ENCODE measurements at places on chromosomes 4 and X.
A peak's percentile ranks its signal among the peaks of the same experiment; 100 is the strongest.

GRCh38 chr4:186770481-186771175 lies 47.0 kb upstream of the FAT1 start:
- no peak for DNase-seq

DNA sequence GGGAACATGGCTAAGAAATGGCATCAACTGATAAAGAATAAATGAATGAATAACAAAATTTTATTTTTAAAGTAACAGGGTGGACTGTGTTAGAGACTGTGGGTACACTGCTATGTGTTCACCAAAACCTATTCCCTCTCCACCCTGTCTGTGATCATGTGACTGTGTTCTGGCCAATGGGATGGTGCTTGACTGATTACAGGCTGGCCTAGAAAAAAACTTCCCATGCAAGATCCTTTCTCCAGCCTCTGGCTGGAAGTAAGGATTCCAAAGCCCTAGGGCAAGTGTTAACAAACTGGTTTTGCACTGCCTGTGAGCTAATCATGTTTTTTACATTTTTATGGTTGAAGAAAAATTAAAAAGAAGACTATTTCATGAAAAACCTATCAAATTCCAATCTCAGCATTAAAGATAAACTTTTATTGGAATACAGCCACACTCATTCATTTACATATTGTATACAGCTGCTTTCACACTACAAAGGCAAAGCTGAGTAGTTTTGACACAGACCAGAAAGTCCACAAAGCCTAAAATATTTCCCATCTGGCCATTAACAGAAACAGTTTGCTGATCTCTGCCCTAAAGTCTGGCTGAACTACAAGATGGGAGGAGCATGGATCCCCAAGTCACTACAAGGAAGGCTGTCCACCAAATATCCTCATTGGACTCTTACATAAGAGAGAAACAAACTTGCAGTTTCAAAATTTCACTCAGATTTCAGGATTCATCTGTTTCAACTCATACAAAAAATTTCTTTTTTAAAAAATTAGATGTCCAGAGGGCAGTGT lies 133.2 kb downstream of the ARHGAP6 start:
- no peak for DNase-seq

DNA sequence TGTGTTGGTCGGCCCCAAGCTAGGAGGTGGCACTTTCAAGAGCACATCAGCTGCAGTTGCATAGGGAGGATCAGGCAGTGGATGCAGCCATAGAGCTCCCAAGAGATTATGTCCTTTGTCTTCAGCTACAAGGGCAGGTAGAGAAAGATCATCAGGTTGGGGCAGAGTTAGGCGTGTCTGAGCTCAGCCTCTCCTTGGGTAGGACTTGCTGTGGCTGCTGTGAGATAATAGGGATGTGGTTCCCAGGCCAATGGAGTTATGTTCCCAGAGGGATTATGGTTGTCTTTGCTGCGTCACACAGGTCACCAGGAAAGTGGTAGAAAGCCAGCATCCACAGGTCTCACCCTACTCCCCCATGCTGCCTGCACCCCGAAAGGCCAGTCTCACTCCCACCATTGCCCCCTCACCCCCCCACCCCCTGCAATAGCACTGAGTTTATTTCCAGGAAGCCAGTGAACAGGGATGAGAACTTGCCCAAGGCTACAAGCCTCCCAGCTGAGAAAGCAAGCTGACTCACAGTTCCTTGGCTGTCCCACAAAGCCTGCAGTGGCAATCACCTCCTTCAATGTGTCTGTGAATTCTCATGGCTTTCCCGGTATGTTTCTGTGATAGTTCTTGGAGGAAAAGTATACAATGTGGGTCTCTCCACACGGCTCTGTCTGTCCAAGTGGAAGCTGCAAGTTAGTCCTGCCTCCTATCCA lies 148.4 kb downstream of the STPG2 start:
- no peak for DNase-seq

DNA sequence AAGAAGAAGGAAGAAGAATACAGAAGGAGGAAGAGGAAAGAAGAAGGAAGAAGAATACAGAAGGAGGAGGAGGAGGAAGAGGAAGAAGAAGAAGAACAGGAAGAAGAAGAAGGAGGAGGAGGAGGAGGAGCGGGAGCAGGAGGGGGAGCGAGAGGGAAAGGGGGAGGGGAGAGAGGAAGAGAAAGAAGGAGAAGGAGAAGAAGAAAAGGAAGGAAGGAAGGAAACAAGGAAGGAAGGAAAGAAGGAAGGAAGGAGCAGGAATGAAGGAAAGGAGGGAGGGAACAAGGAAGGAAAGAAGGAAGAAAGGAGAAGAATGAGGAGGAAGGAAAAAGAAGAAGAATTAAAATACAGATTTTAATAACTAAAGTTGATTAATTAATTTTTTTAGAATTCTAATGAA lies 82.5 kb upstream of the PTPN13 start:
- no peak for DNase-seq

DNA sequence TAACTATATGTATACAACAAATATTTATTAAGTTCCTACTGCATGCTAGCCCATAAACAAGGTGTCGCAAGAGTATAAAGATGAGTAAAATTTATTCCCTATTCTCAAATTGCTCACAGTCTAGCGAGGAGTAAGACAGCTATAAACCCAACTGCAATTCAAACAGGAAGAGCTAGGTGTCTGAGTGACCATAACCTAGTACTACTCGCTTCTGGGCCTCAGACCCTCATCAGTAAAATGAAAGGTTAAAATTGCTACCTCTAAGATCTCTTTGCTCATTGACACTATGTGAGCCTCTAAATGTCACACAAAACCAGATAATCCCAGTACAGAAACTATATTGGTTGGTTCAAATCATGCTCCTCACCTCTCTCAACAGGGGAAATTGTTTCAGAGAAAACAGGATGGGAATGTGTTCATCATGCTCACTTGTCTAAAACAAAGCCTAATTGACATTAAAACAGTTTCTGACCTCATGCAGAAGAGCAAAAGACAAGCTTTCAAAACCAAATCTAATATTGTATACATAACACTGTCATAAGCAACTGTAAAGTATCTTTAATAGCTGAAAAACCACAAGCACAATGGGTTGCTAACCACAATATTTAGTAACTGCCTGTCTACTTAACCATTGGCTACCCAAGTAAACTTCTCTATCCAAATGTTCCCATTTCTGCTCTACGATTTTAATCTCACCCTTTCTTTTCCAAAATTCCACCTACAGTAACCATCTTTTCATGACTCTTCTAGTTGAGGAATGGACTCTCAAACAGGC lies 264.6 kb upstream of the FMR1 start:
- DNase-seq: no peak

- DNase-seq: no peak
These were observed 23.5 kb upstream of the PHF8 start for GRCh38 chrX:54067766-54068165.

DNA sequence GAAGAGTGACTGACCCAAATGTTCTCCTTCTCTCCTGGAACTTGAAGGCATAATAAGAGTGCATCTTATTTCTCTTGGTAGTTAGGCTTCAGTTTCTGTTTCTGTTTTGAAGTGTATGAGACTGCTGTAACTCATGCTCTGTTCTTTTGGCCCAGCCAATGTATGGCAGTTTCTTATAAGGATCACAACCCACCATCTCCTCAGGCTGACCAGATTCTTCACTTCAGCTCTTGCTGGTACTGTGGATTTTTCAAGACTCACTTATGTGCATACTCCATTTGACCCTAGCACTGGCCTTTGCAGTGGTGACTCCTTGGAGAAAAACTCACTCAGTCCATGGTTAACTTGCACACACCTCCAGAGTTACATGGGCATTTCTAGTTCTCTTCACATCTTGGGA lies 9.6 kb upstream of the YTHDC1 start:
- no peak for DNase-seq

DNA sequence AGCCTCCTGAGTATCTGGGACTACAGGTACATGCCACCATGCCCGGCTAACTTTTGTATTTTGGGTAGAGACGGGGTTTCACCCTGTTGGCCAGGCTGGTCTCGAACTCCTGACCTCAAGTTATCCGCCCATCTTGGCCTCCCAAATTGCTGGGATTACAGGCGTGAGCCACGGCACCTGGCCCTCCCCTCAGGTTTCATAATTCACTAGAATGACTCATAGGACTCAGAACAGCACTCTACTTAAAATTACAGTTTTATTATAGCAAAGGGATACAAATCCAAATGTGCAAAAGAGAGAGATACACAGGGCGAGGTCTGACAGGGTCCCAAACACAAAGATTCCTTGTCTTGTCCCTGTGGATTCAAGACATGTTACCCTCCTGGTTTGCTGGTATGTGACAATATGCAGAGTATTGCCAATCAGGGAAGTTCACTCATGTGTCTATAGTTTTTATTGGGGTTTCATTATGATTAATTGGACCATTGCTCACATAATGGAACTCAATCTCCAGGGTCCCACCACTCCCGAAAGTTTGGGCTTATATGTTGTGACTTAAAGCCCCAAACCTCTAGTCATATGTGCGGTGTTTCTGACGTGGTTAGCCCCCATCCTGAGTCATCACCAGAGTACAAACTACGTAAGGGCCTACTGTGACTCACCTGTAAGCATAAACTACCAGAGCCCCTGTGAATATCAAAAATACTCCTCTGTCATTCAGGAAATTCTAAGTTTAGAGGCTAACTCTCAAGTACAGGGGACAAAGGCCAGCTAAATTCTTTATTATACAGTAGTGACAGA lies 5.2 kb downstream of the YIPF6 start:
- DNase-seq: no peak

- DNase-seq: no peak
These were observed 3.7 kb downstream of the ZFP92 start for GRCh38 chrX:153414856-153415510.

GRCh38 chr4:41146716-41147506 lies 67.4 kb downstream of the APBB2 start:
- DNase-seq: no peak

GRCh38 chr4:6184169-6184568 lies 16.2 kb downstream of the JAKMIP1 start:
- DNase-seq: no peak

GRCh38 chrX:129123795-129124194 lies 399.5 kb downstream of the SMARCA1 start:
- peak; percentile 22 for DNase-seq

GRCh38 chrX:143466130-143466529 lies 51.1 kb downstream of the SPANXN3 start:
- DNase-seq: no peak

- DNase-seq: no peak
These were observed 198.2 kb upstream of the PSAPL1 start for GRCh38 chr4:7632971-7633370.

DNA sequence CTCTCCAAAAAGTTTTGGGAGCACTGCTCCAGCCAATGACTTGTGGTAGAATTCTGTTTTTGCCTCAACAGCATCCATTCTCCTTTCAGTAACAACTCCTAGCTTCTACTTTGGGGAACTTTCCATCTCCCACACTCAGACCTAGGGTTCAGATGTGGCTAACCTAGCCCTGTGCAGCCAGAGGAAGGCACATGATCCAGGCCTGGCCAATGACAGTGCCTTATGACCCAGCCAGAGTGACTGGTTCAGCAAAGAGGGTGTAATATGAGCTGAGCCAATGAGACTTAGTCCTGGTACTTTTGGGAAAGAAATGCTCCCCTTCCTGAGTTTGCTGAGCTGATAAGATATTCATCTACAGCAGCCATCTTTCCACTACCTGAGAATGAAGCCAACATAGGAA lies 5.4 kb upstream of the USP46 start:
- no peak for DNase-seq

DNA sequence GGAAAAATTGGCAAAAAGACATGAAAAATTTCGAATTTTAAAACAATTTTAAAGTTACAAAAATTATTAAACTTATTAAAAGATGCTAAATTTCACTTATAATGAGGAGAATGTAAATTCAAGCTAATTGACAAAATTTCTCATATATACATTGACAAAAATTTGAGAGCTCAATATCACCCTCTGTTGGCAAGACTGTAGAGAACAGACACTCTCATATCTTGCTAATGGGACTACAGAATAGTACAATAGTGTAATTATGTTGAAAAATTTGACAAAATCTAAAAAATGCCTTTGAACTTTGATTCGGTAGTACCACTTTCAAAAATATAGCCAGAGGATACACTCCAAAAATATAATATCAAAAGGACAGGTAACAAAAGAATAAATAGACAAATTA lies 29.8 kb downstream of the DCAF8L2 start:
- DNase-seq: peak; percentile 39

DNA sequence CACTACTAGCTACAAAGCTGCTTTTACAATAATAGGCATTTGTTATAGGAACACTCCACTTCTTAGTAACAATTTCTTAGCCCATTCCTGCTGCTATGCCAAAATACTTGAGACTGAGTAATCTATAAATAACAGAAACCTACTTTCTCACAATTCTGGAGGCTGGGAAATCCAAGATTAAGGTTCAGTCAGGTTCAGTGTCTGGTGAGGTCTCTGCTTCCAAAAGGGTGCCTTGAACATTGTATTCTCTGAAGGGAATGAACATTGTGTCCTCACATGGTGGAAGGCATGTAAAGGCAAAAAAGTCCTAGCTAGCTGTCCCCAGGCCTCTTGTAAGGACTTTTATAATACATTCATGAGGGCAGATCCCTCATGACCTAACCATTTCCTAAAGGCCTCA lies 7.0 kb downstream of the SLC9B1 start:
- no peak for DNase-seq

GRCh38 chrX:78119521-78120227 lies 15.6 kb downstream of the PGK1 start:
- peak; percentile 41 for DNase-seq

GRCh38 chrX:112714357-112714918 lies 34.7 kb upstream of the LHFPL1 start:
- DNase-seq: no peak

DNA sequence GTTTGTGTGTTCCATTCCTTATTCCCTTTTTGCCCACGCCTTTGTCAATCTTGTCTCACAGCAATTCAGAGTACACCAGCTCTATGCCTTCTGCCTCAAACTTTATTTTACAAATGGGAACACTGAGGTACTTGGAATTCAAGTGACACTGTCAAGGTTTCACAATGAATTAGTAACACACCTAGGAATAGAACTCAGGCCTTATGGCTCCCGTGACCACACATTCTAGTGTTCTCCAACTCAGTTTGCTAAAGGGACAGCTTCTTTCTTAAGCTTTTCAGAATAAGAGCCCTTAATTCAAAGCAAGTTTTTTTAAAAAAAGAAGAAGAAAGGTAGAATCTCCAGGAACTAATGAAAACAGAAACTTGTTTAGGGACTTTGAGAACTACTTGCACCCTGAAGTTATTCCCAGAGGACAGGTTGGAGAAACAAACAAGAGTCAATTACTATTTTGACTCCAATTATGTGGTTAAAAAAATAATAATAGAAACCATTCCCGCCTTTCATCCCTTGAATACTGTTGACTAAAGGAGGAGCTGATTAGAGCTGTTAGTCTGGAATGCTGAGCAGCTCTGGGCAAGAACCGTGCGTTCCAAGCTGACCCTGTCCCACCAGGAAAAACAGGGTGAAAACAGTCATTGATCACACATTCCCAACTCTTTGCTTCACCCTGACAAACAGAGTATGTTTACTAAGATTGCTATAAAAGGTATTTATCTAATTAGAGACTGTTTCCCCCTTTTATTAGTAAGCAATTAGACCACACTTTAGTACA lies 408.8 kb upstream of the CNKSR2 start:
- peak; percentile 71 for DNase-seq

Data from HT-29 (cell line).